ENCODE measurements at places on chromosomes 16 and 17.

GRCh38 chr16:20348365-20349185 lies 3.9 kb downstream of the UMOD start:
- no peak for DNase-seq

- DNase-seq = no peak
These were observed 19.5 kb upstream of the CLEC18A start for GRCh38 chr16:69931631-69932030.

DNA sequence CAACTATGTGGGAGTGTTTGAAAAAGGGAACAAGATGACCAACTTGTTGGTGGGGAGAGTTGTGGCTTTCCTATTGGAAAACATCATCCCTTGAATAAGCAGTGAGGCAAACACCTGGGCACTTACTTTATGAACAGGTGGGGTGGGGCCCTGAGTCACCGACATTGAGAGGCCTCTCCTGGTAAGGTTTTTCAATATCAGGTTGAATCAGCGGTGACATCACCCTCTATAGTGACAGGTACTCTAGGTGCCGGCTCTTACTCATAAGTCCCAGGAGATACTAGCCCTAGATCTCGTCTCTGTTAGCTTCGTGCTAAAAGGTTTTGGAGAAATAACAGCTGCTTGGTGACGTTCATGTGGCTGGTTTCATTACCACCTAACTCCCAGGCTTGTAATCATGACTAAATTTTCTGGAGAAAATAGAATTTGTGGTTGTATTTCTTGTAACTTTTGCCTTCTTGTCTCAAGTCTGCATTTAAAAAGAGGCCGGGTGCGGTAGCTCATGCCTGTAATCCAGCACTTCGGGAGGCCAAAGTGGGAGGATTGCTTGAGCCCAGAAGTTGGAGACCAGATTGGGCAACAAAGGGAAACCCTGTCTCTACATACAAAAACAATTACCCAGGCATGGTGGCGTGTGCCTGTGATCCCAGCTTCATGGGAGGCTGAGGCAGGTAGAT lies 19.3 kb downstream of the CDH1 start:
- peak; percentile 51 for DNase-seq

DNA sequence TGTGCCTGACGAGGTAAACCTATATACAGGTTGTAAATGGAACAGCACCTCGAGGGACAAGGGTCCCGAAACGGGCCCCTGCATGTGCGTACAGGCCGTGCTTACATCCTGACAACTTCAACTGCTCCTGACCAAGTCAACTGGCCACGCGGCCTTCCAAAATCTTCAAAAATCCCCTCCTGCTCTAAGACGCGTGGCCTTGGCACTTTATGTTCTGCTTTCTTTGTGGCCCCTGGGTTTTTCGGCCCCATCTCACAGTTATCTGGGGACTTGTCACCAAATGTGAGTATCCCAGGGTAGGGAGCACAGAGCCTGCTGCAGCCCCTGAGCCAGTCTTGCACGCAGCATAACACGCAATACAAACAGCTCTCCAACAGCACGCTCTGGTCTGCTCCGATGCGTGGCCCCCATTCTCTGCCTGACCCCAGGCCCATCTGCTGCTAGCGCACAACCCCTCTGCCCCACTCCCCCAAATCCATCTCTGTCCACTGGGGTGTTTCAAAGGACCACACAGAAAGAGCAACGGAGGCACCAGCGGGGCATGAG lies 659 bp downstream of the RPH3AL start:
- no peak for DNase-seq

GRCh38 chr17:39573447-39574298 lies 34.0 kb downstream of the NEUROD2 start:
- no peak for DNase-seq

DNA sequence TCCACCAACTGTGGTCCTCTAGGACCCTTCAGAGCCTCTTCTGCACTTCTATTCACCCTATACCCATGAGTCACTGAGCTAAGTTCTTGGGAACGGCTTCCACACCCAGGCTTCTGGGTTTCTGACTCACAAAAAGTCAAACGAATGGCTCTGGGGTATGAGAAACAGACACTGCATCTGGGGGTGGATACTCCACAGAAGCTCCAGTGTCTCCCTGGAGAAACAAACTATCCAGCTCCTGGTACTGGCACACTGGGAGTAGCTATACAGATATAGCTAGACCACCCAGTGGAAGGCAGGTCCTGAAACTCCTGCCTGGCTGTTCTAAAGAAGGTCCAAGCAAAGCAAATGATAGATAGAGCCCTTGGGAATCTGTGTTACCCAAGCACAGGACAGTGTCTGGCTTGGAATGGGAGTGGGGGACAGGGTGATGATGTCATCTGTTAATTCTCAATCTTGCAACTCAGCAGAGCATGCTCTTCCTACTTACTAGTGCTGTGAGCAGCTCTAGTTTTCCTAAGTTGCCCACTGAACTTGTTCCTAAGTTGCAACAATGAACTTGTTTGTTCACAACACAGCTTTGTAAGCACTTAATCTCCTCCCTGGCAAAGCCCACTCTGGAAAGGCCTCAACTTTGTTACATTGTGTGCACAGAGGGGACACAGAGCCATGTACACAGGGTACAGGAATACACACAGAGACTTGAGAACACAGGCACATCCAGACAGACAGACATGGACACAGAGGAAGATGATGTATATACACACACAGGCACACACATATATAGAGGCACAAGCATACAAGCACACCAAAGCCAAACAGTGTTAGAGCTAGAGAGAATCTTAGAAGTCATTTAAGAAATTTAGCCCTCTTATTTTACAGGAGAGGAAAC lies 6.7 kb downstream of the MMP28 start:
- DNase-seq = no peak

DNA sequence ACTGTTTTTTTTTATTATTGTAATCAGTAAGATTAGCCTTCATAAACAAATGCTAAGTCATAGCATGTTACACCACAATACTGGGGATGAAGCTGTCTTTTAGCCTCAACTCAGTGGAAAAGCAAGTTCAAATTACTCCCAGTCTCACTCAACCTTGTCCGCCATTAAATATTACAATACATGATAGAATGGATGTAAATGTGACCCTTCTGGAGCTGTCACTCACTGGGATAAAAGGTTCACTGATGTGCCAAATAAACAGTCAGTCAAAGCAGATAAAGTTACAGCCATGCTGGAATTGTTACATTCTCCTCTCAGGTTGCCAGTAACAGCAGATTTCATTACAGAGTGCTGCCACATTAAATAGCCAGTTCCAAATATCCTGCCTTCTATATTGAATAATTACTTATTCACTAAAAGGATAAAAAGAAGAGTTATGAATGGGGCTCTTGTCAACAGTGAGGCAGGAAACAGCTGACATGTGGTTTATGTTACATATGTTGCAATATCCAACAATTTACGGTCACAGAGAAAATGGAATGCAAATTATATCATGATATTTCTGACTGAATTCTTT lies 53.4 kb downstream of the BRIP1 start:
- DNase-seq = no peak

GRCh38 chr17:32269377-32269776 lies 3.7 kb downstream of the RHBDL3 start:
- no peak for DNase-seq

DNA sequence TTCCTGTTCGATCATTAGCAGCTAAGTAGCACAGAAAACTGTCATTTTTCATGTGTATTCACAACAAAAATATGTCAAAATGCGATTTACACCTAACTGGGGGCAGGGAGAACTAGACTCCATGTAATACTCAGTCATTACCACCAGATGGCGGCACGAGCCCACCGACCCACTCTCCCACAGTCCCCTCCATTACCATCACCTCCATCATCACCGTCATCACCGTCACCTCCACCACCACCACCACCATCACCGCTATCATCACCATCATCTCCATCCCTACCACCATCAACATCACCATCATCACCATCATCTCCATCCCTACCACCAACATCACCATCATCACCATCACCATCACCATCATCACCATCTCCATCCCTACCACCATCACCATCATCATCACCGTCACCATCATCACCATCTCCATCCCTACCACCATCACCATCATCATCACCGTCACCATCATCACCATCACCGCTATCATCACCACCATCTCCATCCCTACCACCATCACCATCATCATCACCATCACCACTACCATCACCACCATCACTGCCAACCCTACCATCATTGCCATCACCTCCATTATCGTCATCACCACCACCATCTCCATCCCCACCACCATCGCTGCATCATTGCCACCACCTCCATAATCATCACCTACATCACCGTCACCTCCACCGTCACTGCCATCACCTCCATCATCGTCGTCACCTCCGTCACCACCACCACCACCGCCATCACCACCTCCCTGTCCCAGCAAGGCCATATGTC lies 14.4 kb downstream of the NDUFAF8 start:
- DNase-seq = peak; percentile 22

- DNase-seq = no peak
These were observed 34.0 kb upstream of the SLC6A2 start for GRCh38 chr16:55621771-55622170.

GRCh38 chr16:81445143-81445961 lies 744 bp downstream of the CMIP start:
- DNase-seq = no peak

DNA sequence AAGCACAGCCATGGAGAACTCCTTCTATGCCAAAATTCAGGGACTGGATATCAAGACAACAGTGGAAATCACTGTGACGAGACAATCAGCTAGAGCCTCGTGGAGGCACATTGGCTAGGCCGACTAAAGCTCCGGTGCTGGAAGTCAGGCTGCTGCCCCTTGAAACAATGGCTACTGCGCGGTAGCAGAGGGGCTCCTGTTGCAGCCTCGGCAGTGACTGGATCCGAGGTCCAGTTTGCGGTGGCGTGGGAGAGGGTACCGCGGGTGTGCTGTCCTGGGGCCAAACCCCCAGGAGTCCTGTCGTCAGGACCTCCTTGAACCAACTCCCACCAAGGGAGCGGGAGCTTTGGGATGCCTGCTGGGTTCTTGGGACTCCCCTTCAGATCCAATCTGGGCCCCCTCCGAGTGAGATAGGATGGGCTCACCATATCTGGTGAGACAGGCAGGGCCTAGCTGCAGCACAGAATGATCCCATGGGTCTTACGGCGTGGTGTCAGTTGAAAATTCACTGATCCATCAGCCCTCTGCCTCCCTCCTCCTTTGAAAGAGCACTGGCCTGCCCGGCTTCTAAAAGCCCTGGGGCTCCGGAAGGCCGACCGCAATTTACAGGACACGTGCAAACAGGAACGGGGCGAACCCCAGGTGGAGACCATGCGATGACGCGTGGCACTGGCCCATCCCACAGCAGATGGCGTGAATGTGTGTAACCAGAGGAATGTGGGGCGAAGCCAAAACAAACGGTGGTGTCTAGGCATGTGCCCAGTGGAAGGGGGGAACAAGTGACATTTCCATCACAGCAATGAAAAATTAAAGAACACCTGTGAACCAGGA lies 15.8 kb upstream of the KCNJ18 start:
- no peak for DNase-seq

- DNase-seq = no peak
These were observed 53.9 kb upstream of the NETO2 start for GRCh38 chr16:47197536-47198179.

DNA sequence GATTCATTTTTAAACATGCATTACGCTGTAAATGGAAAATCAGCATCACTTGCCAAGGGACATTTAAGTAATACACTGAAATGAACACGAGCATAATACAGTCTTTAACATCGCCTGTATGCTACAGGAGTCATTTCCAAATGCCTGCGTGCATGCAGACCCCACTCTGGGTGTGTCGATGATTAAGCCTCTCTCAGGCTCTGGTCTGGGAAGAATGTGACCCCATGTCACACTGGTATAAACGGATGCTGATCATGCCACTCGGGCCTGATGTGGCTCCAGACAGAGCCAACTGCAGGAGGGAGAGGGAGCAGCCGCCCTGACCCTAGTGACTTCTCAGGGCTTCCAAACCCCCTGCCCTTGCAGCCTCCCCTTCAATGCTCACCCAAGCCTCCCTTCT lies 10.8 kb downstream of the EMP2 start:
- no peak for DNase-seq

DNA sequence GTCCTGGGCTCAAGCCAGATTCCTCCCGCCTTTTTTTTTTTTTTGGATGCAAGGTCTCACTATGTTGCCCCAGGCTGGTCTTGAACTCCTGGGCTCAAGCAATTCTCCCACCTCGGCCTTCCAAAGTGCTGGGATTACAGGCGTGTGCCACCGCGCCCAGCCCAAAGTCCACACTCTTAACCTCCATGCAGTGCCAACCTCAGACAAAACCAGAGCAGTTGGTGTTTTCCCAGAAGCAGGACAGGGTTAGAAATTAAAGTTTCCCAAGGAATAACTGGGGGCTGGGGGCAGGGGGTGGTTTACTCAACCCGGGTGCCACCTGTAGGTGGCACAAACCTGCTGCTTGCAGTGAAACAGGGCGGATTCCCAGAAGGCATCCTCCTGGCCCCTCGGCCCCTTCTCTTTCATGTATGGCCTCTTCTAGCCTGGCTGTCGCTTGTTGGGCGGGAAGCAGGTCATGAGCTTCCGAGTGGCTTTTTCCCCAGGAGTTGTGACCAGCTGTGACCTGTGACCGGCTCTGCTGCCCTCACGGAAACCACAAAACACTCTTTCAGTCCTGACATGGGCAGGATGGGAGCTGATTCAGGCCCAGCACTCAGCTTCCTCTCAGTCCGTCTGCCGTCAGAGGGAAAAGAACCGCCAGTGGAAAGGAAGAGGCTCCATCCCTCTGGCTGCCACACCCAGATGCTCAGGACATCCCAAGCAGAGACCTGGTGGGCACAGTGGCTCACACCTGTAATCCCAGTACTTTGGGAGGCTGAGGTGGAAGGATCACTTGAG lies 25.6 kb upstream of the USP7 start:
- DNase-seq = no peak

- DNase-seq = no peak
These were observed 9.4 kb upstream of the TOM1L1 start for GRCh38 chr17:54891176-54891821.

- DNase-seq = no peak
These were observed 71.8 kb downstream of the SRCIN1 start for GRCh38 chr17:38533866-38534497.

DNA sequence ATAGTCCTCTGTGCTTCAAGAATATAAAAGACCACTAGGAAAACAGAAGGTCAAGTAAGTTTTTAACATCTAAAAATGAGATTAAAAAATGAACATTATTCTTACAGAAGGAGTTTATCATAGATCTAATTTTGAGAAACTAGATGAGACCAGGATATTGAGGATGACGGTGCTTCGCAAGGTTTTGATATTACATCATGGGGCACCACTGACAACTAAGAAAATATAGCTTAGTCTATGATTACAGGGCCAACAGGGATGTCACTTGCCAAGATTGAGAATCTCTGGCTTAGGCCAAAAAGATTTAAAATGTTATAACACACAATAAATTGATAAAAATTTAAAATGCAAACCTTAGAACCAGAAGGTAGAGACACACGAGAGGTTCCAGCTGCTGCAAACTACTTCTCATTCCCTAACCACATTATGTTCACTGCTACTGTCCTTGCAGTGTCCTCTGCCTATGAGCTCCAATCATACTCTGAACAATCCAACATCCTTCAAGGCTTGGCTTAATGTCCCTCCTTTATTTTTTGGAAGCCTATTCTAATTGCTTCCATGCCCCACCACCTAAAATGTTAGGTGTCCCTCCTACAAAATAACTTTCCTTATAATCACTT lies 33.2 kb downstream of the USP32 start:
- DNase-seq = no peak

GRCh38 chr16:2009164-2009711 lies 383 bp downstream of the ZNF598 start:
- DNase-seq = no peak
